ENCODE measurements at places on chromosomes 16 and 17.

GRCh38 chr16:82848013-82848412 is 221.2 kb downstream of the CDH13 start:
- no peak for DNase-seq

GRCh38 chr17:45719335-45720071 is 64.6 kb upstream of the CRHR1 start:
- peak; percentile 93 for DNase-seq

- no peak for DNase-seq
Observed at GRCh38 chr17:76810956-76811355, 57.2 kb upstream of the MGAT5B start.

DNA sequence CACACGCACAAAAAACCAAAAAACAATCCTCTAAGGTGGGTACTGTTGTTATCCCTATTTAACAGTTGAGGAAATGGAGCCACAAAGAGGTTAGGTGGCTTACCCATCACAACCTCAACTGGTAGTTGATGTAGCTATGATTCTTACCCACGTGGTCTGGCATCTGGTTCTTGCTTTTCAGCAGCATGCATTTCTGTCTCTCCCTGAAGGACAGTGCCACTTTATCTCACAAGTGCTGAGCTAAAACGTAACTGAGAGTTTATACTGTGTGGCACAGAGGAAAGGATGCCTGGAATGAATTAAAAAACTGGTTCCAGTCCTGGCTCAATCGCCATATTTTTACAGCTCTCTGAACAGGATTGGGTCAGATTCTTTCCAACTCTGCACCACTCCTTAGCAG is 1.9 kb upstream of the CORO6 start:
- DNase-seq, result no peak

- DNase-seq, result no peak
Observed at GRCh38 chr16:77805398-77805797, 17.0 kb downstream of the VAT1L start.

DNA sequence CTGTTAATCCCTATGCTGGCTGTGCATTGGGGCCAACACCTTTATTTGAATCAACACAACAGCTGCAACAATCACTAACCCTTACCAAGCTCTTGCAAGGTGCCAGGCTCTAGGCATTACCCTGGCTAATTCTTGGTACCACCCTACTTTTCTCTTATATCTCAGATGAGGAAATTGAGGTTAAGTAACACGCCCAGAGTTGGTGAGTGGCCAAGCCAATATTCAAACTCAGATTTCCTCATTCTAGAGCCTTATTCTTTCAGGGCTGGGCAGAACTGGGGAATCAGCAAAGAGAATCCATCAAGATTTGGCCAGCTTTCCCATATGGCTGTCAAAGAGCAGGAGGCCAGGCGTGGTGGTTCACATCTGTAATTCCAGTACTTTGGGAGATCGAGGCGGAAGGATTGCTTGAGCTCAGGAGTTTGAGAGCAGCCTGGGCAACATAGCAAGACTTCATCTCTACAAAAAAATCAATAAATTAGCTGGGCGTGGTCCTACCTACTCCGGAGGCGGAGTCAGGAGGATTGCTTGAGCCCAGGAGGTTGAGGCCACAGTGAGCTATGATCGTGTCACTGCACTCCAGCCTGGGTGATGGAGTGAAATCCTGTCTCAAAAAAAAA is 23.7 kb downstream of the ARSG start:
- DNase-seq, result no peak

DNA sequence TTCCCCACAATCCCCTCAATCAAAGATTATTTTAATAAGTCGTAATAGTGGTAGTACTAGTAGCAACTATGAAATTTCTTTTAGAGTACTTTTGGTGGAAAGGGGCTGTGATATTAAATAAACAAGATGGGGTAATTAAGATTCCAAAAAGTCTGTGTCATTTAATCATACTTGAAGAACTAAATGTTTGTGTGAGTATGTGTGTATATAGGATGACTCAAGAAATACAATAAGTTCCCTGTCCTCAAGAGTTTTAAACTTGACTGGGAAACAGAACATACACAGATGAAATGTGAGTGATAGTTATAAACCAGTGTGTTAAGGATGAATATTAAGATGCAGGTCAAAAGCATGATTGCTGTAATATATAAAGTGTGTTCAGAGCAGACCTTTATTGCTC is 2.3 kb downstream of the ALDH3A2 start:
- DNase-seq, result no peak
